ENCODE measurements at places on chromosomes 6 and 20.

DNA sequence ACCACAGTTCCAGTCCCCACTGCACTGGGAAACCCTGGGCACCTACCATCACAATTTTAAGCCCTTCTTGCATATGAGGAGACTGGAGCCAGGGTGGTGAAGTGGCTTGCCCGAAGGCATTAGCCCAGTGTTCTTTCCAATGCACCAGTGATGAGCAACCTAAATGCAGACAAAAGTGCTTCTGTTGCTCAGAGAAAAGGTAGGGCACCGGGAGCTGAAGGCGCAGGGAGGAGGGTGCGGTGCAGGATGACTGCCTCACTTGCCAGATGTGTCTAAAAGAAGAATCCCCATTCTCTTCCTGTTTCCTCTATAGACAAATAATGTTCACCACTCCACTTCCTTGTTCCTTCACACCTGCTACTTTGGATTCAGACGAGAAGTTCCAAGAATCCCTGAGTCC, 86.5 kb downstream of the QRSL1 start:
- DNase-seq = no peak

GRCh38 chr6:158909938-158910337, 90.1 kb downstream of the RSPH3 start:
- no peak for DNase-seq

- DNase-seq = no peak
Observed at GRCh38 chr6:139758209-139758611, 383.8 kb upstream of the CITED2 start.

- no peak for DNase-seq
Observed at GRCh38 chr20:4897600-4897999, 103.7 kb downstream of the SLC23A2 start.

- no peak for DNase-seq
Observed at GRCh38 chr6:28729501-28730402, 194.0 kb downstream of the TRIM27 start.

DNA sequence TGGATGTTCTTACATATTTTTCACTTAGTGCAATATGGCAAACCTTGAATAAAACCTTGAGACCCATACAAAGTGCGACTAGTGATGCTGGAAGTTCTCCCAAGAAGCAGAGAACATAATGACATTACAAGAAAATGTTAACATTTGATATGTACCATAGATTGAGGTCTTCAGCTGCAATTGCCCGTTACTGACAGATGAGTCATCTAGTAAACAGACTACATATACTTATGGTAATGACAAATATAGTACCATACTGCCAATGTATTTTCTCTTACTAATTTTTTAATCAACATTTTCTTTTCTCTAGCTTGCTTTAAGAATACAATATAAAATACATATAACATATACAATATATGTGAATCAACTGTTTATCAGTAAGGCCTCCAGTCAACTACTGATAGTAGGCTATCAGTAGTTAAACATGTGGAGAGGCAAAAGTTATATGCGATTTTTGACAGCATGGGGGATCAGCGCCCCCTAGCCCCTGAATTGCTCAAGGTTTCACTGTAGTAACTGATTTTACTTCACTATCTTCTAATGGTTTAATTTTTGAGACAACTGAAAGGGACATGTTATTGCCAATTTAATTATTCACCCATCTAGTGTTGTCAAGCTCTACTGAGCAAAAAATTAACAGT, 166.7 kb upstream of the ADGRB3 start:
- DNase-seq = no peak

Measured in RWPE1 (cell line).